ENCODE measurements at places on chromosomes 1 and 21.

DNA sequence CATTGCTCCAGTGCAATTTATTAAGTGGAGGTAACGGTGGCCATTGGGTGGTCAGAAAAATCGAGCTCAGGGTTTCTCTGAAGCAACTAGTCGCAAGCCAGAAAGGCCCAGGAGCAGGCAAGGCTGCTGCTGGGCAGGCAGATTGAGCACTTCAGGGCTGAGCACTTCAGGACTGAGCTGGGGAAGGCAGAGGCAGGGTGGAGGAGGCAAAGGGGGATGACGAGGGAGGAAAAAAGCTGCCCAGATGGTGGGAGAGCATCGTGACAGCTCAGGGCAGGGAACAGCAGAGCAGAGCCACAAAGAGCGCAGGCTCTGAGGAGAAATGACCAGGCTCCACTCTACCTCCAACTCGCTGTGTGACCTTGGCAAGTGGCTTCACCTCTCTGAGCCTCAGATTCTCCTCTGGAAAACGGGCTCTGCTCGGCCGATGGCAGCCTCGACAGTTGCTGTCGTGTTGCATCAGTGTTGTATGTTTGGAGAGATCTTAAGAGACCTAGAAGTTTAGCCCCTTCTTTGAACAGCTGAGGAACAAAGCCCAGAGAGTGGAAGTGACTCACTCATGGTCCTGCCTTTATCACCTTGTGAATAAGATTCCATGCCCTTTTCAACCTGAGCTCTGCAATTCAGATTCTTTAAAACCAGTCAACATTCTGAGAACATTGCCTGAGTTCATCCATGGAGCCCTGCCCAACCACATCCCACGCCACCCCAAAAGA lies 141.4 kb downstream of the SYF2 start:
- ATAC-seq = no peak

DNA sequence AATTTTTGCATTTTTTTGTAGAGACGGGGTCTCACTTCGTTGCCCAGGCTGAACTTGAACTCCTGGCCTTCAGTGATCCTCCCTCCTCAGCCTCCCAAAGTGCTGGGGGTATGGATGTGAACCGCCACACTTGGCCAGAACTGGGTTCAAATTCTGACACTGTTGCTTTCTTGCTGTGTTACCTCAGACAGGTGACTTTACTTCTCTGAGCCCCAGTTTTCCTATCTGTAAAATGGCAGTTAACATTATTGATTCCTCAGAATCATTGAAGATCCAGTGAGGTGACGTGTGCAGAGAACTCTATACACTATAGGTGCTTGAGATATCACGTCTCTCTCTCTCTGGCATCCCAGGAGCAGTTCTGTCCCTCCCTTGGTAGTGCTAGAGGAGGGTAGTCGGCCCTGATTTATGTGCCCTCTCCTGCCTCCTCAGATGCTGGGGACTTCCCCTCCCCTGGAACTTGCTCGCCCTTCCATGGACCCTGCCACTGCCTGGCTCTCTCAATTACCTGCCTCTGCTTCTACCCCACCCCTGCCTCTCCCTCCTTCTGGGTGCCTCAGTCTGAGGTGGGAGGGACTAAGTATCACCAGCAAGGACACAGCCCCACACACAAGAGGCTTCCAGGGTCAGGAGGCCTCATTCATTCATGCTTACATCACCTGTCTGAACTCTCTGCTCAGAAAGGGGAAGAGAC lies 2.8 kb upstream of the HPCA start:
- ATAC-seq = no peak

DNA sequence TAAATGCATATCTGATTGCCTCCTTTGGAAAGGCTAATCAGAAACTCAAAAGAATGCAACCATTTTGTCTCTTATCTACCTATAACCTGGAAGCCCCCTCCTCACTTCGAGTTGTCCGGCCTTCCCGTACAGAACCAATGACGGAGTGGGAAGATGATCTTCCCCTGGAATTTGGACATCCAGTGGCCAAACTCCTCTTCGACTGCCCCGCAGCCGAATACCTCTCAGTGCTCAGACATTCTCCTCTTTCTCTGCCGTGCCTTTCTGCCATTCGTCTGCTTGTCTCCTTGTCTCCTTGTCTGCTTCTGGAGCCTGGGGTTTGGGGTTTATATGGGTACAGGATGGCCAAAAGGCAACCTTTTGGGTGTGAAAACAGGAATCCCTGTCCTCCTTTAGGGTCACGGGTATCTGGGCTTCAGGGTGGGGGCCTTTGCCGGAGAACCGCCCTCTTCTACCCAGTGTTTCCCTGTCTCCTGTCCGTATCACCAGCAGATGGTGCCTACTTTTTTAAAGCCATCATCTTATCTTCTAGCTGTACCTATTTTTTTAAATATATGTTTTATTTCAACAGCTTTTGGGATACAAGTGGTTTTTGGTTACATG lies 35.9 kb upstream of the RAB4A start:
- ATAC-seq = no peak

- ATAC-seq = no peak
Observed at GRCh38 chr1:29555043-29555620, 318.8 kb downstream of the PTPRU start.

DNA sequence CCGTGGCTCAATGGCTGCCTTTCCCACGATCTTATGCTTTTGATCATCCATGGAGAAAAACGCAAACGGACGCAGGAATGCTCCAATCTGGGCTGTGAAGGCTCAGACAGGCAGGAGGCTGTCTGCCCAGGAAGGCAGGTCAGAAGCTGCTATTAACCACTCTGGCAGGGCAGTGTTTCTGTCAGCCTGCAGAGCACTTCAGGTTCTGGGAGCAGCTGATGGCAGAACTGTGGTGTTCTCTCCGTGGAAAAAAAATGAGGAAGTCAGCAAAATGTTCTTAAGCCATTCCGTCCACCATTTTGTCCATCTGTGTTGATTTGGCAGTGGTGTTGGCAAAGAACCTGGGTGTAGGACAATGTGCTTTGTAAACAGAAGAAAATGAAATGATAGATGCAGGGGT lies 91.7 kb downstream of the SIM2 start:
- ATAC-seq = no peak

All from SK-N-SH treated with all-trans-retinoic acid at 6 μM for 48 hours (cell line).